ENCODE measurements at places on chromosomes 3 and 15.

- DNase-seq = no peak
These were observed 482.5 kb upstream of the TBL1XR1 start for GRCh38 chr3:177679568-177680471.

DNA sequence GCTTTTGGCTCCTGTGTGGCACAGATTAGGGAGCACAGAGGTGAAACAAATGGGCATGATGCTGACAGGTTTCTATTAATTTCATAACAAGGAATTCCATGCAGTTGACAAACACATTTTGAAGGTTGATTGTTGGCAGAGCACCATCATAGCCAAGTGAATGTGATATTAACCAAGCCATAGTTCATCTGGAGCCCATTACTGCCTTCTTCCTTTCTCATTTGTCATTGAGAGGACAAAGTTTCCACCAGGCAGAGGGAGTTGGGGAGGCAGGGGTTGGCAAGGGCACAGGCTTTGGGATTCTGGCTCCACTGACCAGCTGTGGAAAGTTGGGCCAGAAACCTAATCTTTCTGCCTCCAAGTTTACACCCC, 325.2 kb downstream of the MFSD1 start:
- no peak for DNase-seq

GRCh38 chr3:142210608-142211007, 14.8 kb downstream of the GK5 start:
- no peak for DNase-seq

GRCh38 chr15:80174017-80174746, 21.4 kb downstream of the FAH start:
- DNase-seq = no peak

DNA sequence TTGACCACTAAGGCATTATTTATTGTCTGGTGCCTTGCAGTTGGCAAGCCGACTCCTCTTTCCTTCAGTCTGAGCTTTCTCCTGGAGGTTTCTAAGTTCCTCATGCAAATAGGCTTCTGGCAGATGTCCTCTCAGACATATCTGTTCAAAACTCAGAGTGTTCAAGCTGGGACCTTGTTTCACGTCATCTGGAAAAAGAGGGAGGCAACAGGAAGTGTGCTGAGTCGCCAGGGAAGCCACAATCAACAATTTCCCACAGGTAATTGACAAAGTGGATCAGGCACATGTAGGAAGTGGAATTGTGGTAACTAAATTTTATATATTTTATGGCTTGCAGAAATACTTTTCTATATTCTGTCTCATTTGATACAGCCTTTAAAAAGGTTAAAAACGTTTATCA, 14.6 kb downstream of the SCG5 start:
- no peak for DNase-seq

- DNase-seq = no peak
These were observed 53.6 kb downstream of the PAK2 start for GRCh38 chr3:196793246-196793645.

Measured in effector CD4-positive, alpha-beta T cell (primary cell).